ENCODE measurements at places on chromosomes 6 and 20.
A peak's percentile ranks its signal among the peaks of the same experiment; 100 is the strongest.

DNA sequence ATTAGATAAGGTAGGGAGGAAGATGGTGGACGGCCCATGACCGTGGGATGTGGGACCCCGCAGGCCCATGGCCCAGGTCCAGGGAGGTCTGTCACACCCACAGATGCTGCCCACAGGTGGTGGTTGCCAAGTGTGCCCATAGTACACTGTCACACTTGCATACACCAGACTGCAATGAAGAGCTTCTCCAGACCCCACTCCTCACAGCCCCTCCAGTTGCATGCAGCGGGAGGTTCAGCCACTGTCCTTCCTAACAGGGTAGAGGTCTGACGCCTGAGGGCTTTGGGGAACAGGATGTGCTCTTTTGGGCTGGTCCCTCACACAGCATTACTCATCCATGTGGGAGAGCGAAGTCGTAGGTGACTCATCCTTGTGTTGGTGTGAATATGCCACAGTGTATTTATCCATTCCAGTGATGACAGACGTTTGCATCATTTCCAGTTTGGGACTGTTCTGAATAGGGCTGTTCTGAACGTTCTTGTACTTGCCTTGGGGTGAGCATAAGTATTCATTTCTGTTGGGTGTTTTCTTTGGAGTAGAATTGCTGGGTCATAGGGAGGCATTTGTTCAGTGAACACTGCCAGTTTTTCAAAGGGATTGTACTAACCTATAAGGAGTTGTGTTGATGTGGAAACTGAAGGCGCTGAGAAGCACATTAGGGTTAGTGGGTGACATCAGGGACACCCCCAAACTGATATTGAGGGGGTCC, 10.1 kb upstream of the PYGB start:
- DNase-seq, result peak; percentile 98

GRCh38 chr6:88761237-88762031, 202.0 kb downstream of the RNGTT start:
- no peak for DNase-seq

DNA sequence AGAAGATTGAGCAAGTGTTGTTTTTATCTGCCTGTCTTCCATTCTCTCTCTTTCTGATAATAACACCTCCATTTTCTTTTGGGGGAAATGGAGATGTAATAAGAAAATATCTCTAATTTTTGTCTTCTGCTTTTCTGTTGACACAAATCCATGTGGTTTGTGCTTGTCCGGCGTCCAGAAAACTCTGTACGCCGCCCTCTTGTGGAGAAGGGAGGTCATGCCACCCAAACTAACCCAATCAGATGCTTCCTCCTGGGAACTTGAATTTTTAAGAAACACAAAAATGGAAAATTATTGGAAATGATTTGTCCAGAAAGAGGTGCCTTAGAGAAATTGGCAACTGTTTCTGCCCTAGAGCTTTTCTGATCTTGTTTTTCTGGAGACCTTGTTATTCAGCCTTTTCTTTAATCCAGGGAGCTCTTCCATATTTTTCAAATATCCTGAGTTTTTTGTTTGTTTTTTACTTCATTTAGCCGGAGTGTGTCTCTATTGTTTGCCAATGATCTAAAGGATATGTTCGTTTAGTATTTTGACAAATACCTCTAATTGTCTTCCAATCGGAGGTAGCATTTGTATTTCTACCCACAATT, 17.8 kb upstream of the FNDC1 start:
- peak; percentile 56 for DNase-seq

GRCh38 chr6:6891949-6892461, 215.8 kb upstream of the RREB1 start:
- DNase-seq, result peak; percentile 20

DNA sequence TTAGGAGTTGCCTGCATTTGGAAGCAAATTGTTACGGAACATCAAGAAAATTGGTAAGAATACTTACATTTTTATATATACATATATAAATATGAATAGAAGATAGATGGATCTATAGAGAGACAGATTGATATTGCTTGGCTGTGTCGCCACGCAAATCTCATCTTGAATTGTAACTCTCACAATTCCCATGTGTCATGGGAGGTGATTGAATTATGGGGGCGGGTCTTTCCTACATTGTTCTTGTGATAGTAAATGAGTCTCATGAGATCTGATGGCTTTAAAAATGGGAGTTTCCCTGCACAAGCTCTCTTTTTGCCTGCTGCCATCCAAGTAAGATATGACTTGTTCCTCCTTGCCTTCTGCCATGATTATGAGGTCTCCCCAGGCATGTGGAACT, 180.8 kb upstream of the HEY2 start:
- no peak for DNase-seq

- DNase-seq, result no peak
Measured at GRCh38 chr6:104828478-104828877, 31.2 kb downstream of the HACE1 start.

GRCh38 chr20:61643656-61644377, 391.8 kb downstream of the CDH4 start:
- no peak for DNase-seq

- peak; percentile 28 for DNase-seq
Measured at GRCh38 chr6:145147559-145147958, 587.8 kb downstream of the EPM2A start.

GRCh38 chr6:30507849-30508827, 18.8 kb downstream of the HLA-E start:
- DNase-seq, result no peak

DNA sequence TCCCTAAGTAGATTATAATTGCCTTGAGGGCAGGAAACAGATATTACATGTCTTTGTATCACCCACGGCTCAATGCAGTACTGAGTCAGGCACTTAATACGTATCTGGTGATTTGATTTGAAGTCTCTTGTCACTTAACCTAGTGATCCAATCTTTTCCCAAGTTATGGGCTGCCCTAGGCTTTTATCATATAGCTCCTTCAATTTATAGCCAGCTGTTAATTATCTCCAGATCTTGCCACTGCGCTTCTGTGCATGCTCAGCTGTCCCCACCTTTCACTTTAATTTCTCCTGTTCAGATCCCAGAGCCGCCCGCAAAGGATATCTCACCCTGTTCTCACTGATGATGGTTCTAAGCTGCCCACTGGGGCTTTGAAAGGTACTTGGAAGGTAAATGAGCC, 41.9 kb downstream of the SNHG17 start:
- no peak for DNase-seq

- DNase-seq, result no peak
Measured at GRCh38 chr6:15137086-15137485, 108.8 kb upstream of the JARID2 start.

GRCh38 chr20:10761786-10762185, 88.0 kb upstream of the JAG1 start:
- DNase-seq, result peak; percentile 18

DNA sequence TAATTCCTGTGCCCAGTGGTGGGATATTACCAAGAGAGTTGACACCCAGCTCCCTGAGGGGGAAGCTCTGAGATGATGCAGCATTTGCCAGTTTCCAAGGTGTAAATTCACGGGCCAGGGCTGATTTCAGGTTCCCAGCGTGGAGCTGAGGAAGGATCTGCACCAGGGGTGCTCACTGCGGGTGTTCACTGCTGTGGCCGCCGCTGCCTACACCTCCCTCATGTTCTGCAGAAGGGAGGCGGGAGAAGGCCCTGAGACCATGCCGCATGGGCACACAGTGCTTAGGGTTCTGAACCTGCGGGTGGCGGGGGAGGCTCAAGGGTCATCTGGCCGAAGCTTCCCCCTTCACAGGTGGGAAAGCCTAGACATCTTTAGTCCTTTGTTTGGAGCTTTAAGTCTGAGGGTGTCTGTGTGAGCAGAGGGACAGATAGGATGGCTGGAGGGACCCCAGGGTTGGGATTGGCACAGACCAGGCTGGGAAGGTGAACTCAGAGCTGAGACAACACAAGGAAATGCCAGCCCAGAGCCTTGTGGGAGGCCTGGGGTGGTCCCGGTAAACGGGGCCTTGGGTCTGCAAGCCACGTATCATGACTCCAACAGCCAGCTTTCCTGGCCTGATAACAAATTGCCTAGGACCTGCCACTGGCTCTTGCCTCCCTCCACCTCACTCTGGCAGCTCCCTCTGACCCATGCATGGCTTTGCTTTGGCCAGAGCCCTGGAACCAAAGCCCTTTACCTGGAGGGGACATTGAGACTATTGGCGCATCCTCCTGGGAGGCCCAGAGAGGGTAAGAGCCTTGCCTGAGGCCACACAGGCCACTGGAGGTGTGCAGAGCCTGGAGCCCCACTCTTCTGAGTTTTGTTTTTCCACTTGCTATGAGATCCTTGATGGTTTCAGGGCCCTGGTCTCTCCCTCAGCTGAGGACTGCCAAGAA, 40.4 kb downstream of the SYNJ2 start:
- DNase-seq, result no peak

DNA sequence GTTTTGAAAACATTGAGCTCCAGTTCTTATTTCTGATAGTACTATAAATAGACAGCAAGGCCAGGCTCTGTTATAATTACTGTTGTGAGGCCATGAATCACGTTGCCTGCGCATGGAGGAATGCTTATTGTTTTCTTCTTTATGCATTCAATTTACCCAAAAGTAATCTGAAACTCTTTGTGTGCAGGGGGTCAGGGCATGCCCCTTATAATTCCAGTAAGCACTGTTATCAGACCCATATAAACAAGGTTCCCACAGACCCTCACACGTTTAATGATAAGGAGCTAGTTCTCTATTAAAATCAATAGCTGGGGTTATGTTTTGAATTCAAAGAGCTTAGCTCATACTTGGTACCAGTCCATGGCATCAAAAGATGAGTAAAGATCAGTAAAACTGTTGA, 174.8 kb upstream of the ARG1 start:
- DNase-seq, result no peak

GRCh38 chr6:38739532-38739931, 24.4 kb downstream of the DNAH8 start:
- DNase-seq, result no peak

GRCh38 chr6:4380881-4381281, 245.5 kb upstream of the ECI2 start:
- no peak for DNase-seq

- no peak for DNase-seq
Measured at GRCh38 chr6:129525055-129525454, 184.9 kb downstream of the ARHGAP18 start.

DNA sequence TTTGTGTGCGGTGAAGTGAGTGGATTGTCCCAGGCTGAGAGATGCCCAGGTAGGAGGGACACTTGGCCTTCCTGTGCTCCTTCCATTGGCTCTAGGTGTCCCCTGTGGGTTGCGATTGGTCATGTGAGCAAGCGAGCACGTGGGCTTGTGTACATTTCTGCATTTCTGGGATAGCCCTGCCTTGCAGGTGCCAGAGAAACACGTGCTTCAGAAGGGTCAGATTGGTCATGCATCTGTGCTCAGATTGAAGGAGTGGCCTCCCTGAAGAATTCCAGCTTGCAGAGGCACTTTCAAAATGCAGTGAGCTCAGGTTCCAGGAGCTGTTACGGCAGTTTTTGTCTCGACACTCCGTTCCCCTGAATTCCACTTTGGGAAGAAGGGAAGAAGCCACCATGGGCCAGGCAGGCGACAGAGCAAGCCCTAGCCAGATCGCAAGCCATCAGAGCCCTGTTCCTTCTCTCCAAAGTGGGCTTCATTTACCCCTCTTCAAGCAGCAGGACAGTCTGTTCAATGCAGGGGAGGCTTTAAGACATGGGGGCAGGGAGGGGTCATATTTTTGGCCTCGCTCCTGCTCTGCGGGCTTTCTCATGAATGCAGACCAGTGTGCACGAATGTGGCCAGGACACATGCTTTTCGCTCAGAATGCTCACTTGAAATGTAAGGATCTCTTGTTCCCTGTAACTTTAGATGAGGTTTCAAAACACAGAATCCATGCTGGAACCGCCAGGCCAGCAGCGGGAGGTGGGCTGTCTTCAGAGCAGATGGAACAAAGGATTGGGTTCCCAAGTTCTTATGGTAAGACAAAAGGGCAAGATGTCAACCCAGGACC, 78.6 kb upstream of the AKAP12 start:
- DNase-seq, result no peak

- DNase-seq, result no peak
Measured at GRCh38 chr6:75393806-75394205, 99.8 kb downstream of the FILIP1 start.

DNA sequence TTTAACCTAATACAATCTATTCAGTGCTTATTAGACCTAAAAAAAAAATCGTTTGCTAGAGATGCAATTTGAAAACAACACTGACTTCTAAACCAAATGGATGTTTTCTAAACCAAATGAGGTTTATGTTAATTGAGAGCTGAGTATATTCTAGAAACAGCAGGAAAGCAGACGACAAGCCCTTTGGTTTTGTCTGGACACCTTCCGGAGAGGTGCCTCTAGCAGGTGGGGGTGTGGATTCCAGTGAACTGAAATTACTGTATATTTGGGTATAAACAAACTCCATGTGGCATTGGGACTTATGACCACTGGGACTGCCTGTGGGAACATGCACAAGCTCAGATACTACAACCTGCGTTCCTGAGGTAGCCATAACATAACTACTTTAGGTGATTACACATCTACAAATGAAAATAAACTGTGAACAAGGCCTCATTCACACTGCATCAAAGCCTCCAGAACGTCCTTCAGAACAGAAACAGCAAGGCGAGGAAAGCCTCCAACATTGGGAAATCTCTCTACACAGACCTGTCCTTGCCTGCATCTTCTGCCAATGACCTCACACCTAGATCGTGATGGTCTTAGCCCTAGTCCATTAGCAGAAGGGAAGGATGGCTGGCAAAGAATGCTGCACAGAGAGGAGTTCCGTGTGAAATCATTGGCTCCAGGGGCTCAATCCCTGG, 206.8 kb upstream of the FOXQ1 start:
- no peak for DNase-seq

DNA sequence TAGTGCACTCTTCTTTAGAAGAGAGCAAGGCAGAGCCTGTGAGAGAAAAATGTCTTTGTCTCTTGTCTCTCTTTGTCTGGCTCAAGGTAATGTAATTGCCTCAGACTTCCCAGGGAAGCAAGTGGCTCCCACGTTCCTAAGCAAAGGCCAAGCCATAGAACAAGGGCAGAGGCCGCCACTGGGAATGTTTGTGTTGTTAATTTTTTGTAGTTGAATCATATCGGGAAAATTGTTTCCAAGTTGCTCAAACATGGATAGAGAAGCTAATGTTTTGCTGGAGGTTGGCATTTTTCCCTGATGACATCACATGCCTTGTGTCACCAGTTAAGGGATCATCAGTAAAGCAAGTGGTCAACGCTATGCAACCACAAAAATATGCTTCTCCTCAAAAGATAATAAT, 211.5 kb upstream of the FOXA2 start:
- DNase-seq, result peak; percentile 85

- no peak for DNase-seq
Measured at GRCh38 chr6:3579652-3580175, 122.9 kb upstream of the SLC22A23 start.

DNA sequence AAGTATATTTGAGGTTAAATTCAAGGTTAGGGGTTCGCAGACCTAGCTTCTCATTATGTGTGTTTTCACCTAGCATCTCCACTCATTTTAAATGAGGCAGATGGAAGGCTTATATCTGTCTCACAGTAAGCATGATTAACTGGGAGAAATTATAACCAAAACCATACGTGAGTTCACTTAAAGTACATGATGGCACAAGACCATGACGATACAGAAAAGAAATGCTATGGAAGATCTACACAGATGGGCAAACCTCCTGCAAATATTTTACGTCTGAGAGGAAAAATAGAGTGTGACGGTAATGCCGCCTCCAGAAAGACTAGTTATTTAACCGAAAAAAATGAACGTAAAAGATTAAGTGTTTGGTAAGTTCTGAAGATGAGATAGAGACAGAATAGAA, 337.8 kb downstream of the FARS2 start:
- no peak for DNase-seq

GRCh38 chr6:167079853-167080297, 43.0 kb upstream of the CCR6 start:
- DNase-seq, result no peak
